ENCODE measurements at places on chromosomes 2 and 18.

GRCh38 chr2:140440815-140441214 is 1660.6 kb upstream of the NXPH2 start:
- H3K4me1 ChIP-seq, result no peaks in the 10 kb centered on the region
- no peaks in the 10 kb centered on the region for H3K36me3 ChIP-seq
- no peaks in the 10 kb centered on the region for H3K27me3 ChIP-seq
- H3K4me3 ChIP-seq, result no peak overlapping the region
- H3K27ac ChIP-seq, result no peak overlapping the region

GRCh38 chr18:36527740-36528455 is 230.4 kb downstream of the FHOD3 start:
- DNase-seq, result no peak
- no peaks in the 10 kb centered on the region for H3K36me3 ChIP-seq
- no peak overlapping the region for H3K4me3 ChIP-seq
- no peaks in the 10 kb centered on the region for H3K4me1 ChIP-seq
- H3K27ac ChIP-seq, result no peak overlapping the region

- H3K4me1 ChIP-seq, result peaks cover 64% of the 10 kb centered on the region
- no peak for DNase-seq
- no peaks in the 10 kb centered on the region for H3K36me3 ChIP-seq
- no peak overlapping the region for H3K4me3 ChIP-seq
Measured at GRCh38 chr2:105841551-105841950, 96.8 kb downstream of the NCK2 start.

GRCh38 chr2:169743549-169743948 is 9.9 kb downstream of the KLHL23 start:
- no peak overlapping the region for H3K27ac ChIP-seq
- H3K4me1 ChIP-seq, result no peaks in the 10 kb centered on the region
- no peak for DNase-seq

GRCh38 chr2:157431176-157431575 is 12.7 kb downstream of the CYTIP start:
- H3K4me1 ChIP-seq, result peaks cover 63% of the 10 kb centered on the region
- H3K36me3 ChIP-seq, result peaks cover 37% of the 10 kb centered on the region
- no peak overlapping the region for H3K4me3 ChIP-seq
- DNase-seq, result no peak
- H3K27ac ChIP-seq, result no peak overlapping the region

DNA sequence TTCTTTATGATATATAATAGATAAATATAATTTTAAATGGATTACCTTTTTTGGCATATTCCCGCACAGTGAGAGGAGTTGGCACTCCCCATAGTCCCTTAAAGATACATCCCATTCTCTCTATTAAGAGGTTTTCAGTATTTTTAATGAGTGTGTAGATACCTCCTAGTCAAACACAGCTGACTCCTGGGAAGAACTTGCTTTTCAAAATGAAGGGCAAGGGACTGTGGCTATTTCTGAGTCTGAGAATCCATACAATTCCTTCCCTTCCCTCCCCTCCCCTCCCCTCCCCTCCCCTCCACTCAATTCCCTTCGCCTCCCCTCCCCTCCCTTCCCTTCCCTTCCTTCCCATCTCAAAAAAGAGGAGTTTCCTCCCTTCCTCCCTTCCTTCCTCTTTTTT is 93.5 kb downstream of the PRPF40A start:
- H3K4me3 ChIP-seq, result no peak overlapping the region
- H3K27ac ChIP-seq, result no peak overlapping the region
- H3K4me1 ChIP-seq, result no peaks in the 10 kb centered on the region
- H3K36me3 ChIP-seq, result no peaks in the 10 kb centered on the region
- H3K27me3 ChIP-seq, result no peaks in the 10 kb centered on the region

DNA sequence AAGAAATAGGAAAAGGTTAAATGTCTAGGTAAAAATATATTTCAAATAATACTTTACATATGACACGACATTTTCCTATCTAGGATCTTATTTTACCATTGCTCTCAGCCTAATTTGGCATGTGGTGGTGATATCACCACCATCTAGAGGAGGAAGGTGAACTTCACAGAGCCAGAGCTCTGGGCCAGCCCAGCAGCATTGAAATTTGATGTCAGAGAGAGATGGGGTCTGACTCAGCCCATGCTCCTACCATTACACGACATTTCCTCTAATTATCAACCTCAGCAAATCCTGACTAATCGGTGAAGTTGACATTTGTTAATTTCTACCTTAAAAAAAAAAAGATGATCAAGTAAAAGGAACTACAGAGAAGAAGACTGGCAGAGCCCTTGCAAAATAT is 42.3 kb downstream of the LRRTM4 start:
- no peak overlapping the region for H3K4me3 ChIP-seq
- H3K36me3 ChIP-seq, result no peaks in the 10 kb centered on the region
- DNase-seq, result no peak
- no peaks in the 10 kb centered on the region for H3K4me1 ChIP-seq
- no peaks in the 10 kb centered on the region for H3K27me3 ChIP-seq

DNA sequence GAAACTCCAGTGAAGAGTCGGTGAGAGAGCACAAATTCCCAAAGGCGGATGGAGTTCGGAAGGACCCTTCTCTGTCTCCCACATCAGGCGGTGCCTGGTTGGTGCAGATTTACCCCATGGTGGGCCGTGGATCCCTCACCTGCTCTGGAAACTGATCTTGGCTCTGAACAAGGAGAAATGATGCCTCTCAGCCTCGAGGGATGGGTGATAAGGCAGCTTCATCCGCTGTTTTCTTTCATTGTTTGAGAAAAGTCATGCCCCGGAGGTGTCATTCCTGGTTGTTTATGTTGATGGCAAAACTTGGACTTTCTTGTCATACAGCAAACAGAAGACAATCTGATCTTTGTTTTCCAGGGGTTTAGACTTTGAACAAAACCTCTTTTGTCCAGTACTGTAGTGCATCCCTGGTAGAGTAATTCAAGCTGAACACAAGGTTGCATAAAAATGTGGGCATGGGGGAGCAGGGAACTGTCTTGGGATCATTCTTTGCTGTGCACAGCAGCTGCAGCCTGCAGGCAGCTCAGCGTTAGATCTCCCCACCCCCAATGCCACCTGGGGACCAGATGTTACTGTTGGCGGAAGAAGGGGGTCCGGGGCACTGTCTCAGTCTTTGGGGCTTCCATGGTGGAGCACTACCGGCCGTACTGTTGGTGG is 81.3 kb downstream of the NFATC1 start:
- no peak overlapping the region for H3K27ac ChIP-seq
- peaks cover 64% of the 10 kb centered on the region for H3K36me3 ChIP-seq
- no peak for DNase-seq
- H3K27me3 ChIP-seq, result no peaks in the 10 kb centered on the region
- no peak overlapping the region for H3K4me3 ChIP-seq
